ENCODE measurements at places on chromosomes 5 and 9.

DNA sequence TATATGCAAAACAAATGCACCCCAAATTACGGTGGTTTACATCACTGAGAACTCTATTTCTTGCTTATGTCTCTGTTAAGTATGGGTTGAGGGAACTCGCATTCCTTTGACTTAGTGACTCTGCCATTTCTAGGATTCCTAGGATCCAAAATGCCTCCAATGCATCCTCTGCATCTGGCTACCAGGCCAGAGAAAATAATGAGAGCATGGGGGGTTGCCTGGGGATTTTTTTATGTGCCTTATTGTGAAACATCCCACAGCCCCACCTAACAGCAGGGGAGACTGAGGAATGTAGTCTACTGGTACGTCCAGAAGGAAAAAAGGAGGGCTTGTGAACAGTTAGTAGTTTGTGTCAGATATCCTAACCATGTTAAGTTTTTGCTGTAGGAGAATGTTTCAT lies 466.0 kb upstream of the ARRDC3 start:
- no peak for DNase-seq

GRCh38 chr9:136850866-136851775 lies 1.0 kb upstream of the MAMDC4 start:
- no peak for DNase-seq

DNA sequence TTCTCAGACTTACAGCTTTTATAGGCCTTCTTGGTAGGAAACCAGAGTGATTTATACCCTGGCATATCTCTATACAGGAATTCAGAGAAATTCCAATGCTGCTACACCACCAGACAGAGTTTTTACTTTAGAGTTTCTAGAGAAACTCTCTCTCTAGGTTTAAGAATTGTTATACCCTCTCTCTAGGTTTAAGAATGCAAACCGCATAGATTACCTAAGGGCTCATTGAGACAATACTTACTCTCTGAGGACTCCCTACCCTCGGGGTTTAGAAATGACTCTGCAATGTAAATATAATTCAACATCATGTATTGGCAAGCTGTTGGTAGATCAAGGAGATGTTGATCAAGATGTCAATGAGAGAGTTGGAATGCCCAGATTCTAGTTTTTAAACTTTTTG lies 15.3 kb upstream of the ELAVL2 start:
- DNase-seq: no peak

DNA sequence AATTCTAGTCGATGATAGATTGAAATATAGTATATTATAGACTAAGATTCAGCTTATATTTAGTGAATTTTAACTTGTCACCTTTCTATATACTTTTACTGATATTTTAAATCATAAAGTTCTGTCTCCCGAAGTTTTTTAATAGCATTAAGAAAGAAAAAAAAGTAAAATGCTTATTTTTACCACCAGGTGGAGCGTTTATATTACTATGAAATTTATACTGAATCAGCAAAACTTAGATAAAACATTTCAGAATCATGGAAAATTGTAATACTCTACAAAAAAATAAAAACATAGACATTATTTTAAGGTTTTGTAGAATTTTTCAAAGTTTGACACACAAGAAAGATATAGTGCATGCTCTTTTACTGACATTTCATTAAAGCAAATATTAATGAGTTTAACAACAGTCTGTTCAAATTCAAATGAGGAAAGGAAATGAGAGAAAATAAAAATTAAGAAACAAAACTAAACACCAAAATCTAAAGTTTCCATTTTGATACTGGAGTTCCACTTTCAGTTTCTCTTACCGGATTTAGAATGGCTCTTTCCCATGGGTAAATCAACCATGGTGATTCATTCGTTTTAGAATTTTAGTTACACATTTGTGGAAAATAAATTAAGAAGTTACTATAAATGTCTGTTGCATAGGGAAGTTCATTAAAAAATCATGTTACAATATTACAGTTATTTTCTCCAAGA lies 1035.3 kb downstream of the CDH12 start:
- no peak for DNase-seq

DNA sequence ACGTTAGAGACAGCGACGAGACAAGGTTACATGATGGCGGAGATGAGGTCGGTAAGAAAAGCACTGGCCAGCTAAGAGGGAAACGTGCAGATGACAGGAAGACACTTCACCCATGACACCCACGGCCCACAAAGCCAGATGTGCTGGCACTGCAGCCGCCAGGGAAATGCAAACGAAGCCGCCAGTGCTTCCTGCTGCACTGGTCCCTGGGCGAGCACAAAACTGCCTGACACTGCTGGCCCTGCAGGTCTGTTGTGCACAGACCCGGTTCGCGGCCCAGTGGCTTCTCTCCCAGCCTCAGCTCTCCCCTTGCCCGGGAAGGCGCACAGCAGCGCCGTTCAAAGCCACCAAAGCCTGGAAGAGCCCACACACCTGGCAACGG lies 20.3 kb downstream of the QSOX2 start:
- no peak for DNase-seq

DNA sequence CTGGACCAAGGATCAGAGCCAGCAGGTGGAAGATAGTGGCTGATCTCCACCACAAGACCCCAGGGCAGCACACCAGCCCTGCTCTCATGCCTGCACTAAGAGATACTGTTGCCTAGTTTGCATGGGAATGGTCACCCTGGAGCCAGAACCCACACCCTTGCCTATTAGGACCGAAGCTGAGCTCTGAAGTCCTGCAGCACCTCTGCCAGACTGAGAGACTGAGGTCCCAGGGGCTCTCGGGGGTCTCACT lies 11.3 kb downstream of the ACSL6 start:
- DNase-seq: no peak

GRCh38 chr5:73447530-73448462 lies 781 bp downstream of the FOXD1 start:
- DNase-seq: no peak

DNA sequence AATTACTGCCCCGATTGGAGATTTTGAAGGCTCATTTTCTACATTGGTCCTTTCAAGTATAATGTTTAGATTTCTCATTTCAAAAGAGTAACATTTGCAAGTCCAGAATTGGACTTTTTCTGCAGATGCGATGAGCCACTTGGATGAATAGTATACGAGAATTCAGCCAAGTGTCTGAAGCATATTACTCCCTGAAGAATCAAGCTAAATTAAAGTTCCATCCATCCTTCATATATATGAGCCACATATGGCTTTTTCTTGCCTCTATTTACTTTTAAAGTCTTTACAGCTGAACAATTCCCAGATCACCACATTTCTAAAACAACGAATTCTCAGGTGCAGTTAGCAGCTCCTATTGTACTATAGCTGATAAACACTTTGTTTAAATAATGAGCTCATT lies 288.7 kb downstream of the CEMIP2 start:
- no peak for DNase-seq

- no peak for DNase-seq
Measured at GRCh38 chr5:55308254-55308836, 556 bp downstream of the MTREX start.

GRCh38 chr5:164722702-164723101 lies 1217.3 kb downstream of the MAT2B start:
- no peak for DNase-seq

GRCh38 chr9:20997503-20998076 lies 33.9 kb downstream of the HACD4 start:
- no peak for DNase-seq

GRCh38 chr9:134324359-134325095 lies 1.7 kb upstream of the RXRA start:
- no peak for DNase-seq

GRCh38 chr9:92032891-92033290 lies 82.3 kb downstream of the SPTLC1 start:
- no peak for DNase-seq

- peak; percentile 51 for DNase-seq
Measured at GRCh38 chr9:89422151-89422975, 75.5 kb downstream of the SEMA4D start.

- DNase-seq: no peak
Measured at GRCh38 chr9:40927851-40928802, 200.4 kb downstream of the FOXD4L6 start.

GRCh38 chr5:87027570-87027969 lies 240.1 kb upstream of the RASA1 start:
- no peak for DNase-seq

- no peak for DNase-seq
Measured at GRCh38 chr9:84759300-84759750, 89.8 kb downstream of the NTRK2 start.
